ENCODE measurements at places on chromosomes 12 and 14.
A peak's percentile ranks its signal among the peaks of the same experiment; 100 is the strongest.

DNA sequence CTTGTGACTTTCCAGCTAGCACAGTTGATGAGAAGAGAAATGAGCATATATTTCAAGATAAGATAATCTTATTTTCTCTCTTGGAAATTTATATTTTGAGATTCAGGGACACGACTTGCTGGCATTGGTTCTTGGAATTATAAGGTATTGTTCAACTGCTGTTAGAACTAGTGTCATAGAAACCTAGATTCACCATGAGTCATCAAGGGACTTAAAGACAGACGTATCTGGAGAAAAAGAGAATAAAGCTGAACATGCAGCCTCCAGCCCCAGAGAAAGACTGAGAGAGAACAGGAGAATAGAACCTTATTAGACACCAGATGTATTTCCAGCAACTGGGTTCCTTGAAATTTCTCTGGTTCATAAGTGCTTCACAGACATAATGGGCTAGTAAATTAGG, 194.4 kb upstream of the PPFIA2 start:
- no peak for DNase-seq

DNA sequence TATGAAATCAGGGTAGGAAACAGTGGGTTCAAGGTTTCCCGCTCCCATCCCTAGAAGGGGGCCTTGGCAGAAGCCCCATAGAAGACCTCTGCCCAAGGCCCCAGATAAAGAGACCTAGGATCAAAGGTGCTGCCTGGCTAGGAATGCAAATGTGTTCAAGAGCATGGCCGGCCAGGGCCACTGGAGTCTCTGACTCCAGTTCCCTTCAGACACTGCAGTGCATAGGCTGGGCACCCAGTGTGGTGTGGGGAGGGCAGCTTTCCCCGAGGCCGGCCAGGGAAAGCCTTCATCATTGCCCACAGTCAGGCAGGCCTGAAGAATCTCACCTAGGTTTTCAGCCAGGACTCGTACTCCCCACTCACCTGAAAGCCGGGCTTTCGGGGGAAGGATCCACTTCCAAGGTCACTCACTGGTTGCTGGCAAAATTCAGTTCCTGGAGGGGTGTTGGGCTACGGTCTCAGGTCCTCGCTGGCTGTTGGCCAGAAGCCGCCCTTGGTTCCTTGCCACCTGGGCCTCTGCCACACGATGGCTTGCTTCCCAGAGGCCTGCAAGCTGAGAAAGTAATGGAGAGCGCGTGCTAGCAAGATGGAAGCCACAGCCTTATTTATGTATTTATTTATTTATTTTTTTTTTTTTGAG, 9.7 kb upstream of the PEBP1 start:
- no peak for DNase-seq

DNA sequence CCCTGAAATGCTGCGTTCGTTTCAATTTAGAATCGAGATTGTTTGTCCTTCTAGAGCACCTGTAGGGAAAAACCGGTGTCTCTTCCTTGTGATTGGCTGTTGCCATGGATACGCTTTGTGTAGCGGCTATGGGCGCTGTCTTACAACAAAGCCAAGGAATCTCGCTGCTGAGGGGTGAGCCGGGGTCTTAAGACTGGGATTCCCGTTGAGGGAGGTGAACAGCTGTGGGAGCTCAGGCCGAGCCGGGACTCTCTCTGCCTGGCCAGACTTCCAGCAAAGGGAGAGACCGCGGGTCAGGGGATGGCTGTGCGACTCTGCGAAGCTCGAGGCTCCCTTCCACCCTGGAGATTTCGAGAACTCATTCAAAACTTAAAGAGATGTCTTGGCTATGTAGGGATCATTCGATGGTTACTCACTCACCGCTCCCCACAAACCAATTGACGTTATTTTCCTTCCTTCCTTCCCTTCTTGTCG, at the start of the genes LRRIQ1 and TSPAN19:
LRRIQ1 (plus strand) TSS at position 118 of the 474 bp plus-strand sequence. CDS start 1,826 bp downstream, outside the sequence.
TSPAN19 (minus strand) TSS at position 44 of the 474 bp plus-strand sequence. CDS start 6,331 bp downstream, outside the sequence.
- DNase-seq: no peak

DNA sequence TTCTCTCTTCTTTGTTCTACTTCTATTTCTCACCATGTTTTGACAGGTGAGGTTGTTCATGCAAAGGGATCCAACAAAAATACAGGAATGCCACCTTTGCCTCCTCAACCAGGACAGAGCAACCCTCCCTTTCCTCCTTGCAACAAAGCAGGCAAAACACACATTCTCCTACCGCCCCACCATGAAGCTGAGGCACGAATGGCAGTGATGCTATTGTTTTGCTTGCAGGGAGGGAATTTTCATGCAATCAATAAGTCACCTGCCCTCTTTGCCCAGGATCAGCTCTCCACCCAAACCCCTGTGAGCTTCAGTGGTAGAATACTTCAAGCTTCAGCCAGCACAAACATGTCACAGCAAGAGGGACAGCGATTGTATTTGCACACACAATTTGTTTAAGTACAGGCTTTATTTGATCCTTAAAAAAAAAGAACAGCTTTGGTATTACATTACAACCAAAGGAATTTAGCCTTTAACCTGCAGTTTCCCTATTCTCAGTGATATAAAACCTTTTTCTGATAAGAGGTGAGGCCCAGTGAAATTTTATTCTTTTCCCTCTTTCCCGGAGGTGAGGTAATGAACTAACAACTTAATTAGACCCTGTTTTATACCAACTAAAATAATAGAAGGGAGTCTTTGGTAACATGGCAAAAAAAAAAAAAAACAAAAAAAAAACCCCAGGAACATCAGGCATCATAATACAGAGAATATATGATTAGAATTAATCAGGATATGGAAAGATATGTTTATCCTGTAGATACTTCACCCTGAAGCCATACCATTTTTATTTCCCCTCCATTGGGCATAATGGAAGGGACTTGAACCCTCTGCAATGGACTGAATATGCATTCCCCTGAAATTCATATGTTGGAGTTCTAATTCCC, 87.0 kb upstream of the EEA1 start:
- DNase-seq: no peak

DNA sequence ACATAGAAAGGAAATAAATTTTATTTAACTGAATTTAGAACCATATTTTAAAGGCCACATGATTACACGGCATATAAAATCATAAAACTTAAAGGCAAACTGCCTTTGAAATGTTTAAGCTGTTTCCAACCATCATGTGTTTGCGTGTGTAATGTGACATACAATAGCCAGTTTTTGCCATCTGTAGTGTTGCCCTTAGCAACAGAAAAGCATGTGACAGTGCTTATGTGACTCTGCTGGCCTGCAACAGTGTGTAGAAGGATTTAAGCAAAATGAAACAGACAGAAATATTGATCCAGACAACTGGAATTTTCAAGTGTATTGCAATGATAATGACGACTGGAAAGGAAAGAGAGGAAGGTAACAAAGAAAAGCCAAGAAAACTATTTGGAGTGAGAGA, 49.5 kb downstream of the TSPAN19 start:
- DNase-seq: no peak

GRCh38 chr14:101255765-101256125, 305.6 kb upstream of the DIO3 start:
- DNase-seq: no peak

- no peak for DNase-seq
These were observed 36.3 kb downstream of the ADGRD1 start for GRCh38 chr12:130990034-130990433.

GRCh38 chr14:45664668-45665356, 411.8 kb upstream of the MIS18BP1 start:
- DNase-seq: no peak

- DNase-seq: no peak
These were observed 68.0 kb upstream of the POC1B start for GRCh38 chr12:89593873-89594272.

DNA sequence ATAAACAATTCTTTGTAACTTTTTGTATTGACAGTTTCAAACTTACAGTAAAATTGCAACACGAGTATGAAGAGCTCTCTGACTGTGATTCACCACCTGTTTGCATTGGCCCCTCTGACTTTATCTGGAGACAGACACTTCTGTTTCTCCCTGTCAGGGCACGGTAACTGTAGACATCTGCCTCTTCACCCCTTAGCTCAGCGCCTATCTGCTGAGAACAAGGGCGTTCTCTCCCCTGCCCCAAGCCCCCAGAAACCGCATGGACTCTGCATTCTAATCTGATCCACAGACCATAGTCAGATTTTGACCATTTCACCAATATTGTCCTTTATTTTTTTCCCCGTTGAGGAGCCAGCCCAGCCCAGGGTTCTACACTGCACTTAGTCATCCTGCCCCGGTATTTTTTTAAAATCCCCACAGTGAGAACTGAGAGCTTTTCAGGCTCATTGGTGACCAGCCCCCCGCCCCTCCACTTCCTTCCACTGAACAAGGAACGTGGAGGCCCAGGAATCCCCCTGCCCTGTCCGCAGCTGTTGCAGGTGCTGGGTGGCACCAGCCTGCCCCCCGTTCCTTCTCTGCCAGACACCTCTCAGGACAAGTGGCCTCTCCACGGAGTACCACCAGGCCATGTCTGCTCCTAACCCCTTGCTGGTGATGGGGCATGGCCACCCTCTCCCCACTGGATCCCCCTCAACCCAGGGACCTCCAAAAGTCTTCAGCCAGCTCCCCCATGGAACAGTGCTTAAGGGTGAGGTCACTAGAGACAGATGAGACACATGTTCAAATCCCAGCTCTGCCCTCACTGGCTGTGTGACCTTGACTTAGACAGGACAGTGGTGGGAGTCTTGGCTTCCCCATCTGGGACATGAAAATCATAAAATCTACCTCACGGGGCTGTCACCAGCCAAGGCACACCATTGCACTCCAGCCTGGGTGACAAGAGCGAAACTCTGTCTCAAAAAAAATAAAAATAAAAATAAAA, 11.2 kb downstream of the RHOF start:
- DNase-seq: no peak

GRCh38 chr14:48323665-48324064, 648.3 kb upstream of the MDGA2 start:
- no peak for DNase-seq

- no peak for DNase-seq
These were observed 15.6 kb downstream of the PPP1R1A start for GRCh38 chr12:54572881-54573280.

- DNase-seq: no peak
These were observed 32.1 kb downstream of the DMAC2L start for GRCh38 chr14:50344116-50344775.

- DNase-seq: no peak
These were observed 217.0 kb upstream of the FOXN3 start for GRCh38 chr14:89634037-89634436.

- no peak for DNase-seq
These were observed 99.2 kb upstream of the AMN1 start for GRCh38 chr12:31828071-31828470.

GRCh38 chr12:58117201-58117600, 175.8 kb downstream of the ATP23 start:
- no peak for DNase-seq

GRCh38 chr12:115864396-115864795, 413.1 kb downstream of the MED13L start:
- no peak for DNase-seq

- DNase-seq: no peak
These were observed 2.4 kb upstream of the ADCY4 start for GRCh38 chr14:24337144-24337823.

DNA sequence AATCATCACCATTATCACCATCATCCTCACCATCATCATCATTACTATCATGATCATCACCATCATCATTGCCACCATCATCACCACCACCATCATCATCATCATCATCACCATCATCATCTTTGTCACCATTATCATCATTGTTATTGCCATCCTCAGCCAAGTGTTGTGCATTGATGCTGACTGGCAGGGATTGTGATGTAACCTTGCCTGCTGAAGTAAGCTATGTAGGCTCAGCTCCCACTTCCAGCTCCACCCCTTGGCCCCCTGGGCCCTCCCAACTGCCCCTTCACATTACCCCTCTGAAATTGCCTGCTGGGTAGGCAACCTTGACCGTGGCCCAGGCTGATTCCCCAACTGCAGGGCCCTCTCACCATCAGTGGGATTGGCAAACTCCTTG, 37.6 kb downstream of the SVOP start:
- DNase-seq: no peak

- no peak for DNase-seq
These were observed 17.8 kb downstream of the EEA1 start for GRCh38 chr12:92911339-92911738.

- DNase-seq: no peak
These were observed 67.8 kb downstream of the METTL25 start for GRCh38 chr12:82426081-82426480.

DNA sequence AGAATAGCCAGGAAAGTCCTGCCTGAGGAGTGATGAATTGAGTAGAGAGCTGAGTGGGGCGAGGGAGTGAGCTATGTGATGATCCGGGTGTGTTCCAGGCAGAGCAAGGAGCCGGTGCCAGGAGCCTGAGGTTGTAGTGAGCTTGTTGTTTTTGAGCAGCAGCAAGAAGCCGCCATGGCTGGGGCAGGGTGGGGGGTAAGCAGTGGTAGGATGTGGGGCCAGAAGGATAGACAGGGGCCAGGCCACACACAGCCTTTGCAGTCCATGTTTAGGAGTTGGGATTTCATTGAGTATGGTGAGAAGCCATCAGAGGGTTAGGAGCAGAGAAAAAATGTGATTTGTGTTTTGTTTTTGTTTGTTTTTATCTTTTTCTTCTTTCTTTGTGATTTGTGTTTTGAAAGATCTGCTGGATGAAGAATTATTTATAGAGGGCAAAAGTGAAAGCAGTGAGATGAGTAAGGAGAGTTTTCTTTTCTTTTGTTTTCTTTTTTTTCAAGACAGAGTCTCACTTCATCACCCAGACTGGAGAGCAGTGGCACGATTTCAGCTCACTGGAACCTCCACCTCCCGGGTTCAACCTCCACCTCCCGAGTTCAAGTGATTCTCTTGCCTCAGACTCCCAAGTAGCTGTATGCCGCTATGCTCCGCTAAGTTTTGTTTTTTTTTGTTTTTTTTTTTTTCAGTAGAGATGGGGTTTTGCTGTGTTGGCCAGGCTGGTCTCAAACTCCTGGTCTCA, 92.3 kb upstream of the BCAT1 start:
- DNase-seq: no peak

- DNase-seq: no peak
These were observed 24.5 kb downstream of the TSHR start for GRCh38 chr14:80979951-80980350.

GRCh38 chr12:75771023-75771422, 259.6 kb upstream of the KRR1 start:
- no peak for DNase-seq

GRCh38 chr12:105330283-105330930, at the start of gene C12orf75:
Gene C12orf75 (plus strand): TSS chr12:105330691. CDS start chr12:105330892, 201 bp downstream.
- peak; percentile 50 for DNase-seq

All from NCI-H1048 (cell line).